ENCODE measurements at places on chromosomes 3 and 15.

GRCh38 chr15:99704444-99704838, 28.8 kb downstream of the LYSMD4 start:
- no peak for DNase-seq

- DNase-seq = no peak
Measured at GRCh38 chr15:99053380-99054024, 45.9 kb upstream of the PGPEP1L start.

DNA sequence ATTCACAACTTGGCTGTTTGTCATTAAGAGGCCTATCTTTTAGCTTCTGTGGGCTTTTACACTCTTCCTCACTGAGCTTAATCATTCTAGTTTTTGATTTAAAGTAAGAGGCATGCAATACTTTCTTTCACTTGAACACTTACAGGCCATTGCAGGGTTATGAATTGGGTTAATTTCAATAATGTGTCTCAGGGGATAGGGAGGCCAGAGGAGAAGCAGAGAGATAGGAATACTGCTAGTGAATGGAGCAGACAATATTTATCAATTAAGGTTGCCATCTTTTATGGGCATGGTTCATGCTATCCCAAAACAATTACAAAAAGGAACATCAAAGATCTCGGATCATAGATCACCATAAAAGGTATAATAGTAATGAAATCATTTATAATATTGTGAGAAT, 189.8 kb downstream of the EPHA3 start:
- no peak for DNase-seq

DNA sequence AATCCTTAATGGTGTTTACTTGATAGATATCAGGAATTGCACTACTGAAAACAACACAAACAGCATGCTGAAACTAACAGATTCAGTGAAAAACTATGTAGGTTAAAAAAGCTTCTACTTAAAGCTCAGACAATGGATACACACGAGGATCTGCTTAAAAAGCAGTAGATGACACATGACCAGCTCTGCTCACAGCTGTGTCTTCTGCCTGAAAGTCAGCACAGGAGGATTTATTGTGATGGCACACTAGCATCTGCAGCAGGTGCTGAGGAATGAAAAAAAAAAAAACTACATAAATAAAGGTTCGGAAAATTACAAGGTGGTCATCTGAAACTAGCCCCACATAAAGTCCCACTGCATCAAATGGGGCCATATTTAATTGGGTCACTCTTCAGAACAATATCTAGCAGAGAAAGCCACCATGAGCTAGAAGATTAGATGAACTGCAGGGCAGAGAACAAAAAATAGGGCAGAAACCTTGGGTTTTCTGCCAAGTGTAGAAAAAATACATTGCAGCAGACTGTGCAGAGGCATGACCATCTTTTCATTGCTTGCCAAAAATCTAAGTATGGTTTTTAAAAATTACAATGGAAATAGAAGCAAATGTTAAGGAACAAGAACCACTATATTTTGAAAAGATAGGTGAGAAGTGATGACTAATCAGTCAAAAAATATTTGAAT, 13.2 kb upstream of the GOLM2 start:
- DNase-seq = no peak

DNA sequence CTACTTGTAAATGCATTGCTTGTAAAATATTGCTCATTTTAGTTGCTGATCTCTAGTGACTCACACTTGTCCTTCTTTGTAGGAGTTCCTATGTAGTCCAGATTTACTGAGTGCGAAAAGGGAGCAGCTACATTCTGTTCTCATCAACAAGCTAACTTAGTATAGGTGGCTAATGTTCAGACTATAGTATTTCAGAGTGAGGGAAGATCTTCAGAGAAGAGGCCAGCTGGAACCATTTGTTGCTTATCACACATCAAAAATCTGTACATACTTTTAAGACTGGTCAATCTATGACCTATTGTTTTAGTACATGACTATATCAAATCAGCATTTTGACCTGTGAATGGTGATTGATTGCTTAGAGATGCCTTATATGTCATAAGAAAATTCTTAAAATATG, 71.3 kb upstream of the THSD4 start:
- DNase-seq = no peak

DNA sequence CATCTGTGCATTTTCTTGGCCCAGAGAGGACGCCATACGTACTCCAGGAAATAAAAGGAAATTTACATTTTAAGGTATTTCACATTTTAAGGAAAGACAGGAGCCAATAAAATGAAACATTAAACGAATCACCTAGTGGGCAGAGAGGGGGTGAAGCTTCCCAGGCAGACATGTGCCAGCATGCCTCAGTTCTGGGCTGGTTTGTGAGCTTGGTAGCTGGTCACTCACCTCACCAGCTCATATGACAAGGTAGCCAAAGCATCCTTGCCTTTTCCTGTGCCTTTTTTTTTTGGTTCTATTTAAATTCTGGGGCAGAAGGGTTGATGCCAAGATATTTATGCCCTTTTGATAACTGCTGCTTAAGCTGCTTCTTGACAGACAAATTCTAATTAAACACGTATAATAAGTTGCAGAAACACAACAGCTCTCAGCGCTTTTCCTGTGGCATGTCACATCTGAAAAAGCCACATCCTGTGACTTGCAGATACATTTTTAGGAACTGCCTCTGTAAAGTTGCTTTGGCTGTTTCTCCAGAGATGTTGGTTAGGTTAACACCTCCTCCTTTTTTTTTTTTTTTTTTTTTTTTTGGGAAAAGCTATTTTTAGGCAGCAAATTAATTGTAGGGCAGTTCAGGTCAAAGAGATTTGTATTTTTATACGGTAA, 218.6 kb downstream of the PDCD6IP start:
- DNase-seq = no peak

DNA sequence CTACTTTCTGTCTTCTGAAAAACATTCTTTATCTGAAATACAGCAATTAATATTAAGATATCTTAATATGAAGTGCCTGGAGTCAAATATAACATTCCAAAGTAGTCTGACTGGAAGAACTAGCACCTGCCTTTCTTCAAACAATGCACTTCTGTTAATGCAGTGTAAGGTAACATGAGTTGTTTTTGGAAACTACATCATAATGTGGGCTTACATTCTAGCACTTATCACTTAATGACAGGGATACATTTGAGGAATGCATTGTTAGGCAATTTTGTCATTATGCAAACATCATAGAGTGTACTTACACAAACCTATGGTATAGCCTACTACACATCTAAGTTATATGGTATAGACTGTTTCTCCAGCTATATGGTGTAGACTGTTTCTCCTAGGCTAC, 49.2 kb downstream of the SLC15A2 start:
- DNase-seq = no peak

DNA sequence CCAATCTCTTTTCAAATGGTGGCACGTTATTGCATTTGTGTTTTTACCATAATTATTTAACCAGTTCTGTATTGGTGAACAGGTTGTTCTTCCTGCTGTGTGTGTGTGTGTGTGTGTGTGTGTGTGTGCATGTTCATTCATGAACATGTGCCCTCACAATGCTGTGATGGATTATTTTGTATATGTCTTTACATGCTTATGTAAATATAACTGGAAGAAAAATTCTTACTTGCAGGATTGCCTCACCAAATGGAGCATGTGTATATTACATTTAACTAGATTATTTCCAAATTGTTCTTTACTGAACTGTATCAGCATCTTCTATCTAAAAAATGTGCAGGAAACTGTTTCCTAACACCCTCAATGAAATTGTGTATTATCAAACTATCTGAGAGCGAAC, 175.2 kb upstream of the ZPLD1 start:
- no peak for DNase-seq

- no peak for DNase-seq
Measured at GRCh38 chr3:113607219-113607596, 74.9 kb downstream of the SIDT1 start.

- DNase-seq = no peak
Measured at GRCh38 chr15:56410721-56411120, 45.5 kb downstream of the TEX9 start.

DNA sequence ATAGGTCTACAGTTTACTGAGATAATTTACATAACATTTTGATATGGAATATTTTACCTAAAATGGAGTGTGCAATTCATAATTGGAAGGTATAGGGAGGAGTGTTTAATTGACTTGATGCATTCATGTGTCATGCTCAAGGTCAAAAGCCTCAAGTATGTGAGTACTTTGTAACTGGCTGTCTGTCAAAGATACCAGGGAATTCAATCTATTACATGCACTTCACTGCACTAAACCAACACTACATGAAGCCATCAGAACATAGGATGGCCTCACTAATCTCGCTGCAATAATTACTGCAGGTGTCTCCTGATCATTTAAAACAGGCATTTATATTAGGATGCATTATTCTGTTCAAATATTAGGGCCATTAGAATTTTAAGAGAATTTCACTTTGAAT, 367.2 kb downstream of the CNTN4 start:
- no peak for DNase-seq

GRCh38 chr3:70072180-70072579, 72.6 kb downstream of the SAMMSON start:
- no peak for DNase-seq

DNA sequence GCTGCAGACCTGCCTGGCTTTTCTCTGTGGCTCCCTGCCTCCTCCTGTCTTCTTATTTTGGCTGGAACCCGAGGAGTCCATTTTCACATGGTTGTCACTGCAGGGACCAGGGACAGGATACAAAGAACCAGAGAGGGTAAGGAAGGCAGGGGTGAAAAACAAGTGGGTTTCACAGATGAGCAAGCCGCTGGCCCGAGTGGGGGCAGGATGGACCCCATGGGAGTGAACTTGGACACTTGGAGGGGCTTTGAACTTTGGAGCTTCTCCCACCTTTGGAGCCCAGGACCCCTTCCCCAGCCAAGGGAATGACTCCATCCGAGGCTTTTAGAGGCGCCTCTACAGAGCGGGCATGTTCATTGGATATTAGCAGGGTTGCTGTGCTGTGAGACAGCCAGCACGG, 26.9 kb upstream of the ADCY5 start:
- no peak for DNase-seq

DNA sequence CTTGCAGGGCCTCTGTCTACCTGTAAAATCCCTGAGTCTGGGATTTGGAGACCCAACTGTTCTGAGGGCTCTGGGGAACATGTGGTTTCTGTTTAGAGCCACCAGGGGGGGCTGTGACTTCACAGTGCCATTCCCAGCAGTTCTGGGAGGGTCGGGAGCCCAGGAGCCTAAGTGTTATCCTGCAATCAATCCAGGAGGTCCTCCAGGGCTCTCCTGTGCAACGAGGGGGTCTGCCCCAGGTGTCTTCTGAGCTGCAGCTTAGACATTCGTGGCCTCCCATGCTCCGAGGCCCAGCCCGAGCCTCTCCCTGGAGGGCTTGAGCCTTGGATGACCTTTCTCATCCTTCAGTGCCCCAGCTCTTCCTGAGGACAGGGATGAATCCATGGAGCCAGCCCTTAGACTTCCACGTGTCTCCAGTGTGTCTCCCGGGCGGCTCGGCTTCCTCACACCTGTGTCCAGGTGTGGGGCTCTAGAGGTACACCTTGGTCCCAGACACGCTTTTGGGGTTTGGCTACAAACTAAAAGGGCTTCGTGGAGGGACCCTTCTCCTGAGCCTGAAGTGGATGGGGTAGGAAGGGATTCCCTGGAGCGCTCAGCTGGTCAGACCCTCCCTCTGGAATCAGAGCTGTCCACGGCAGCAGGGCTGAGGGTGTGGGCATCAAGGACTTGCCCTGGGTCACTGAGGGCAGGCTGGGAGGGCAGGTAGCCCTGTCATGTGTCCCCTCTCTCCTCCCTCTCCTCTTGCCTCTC, 20.3 kb upstream of the ABTB1 start:
- DNase-seq = peak; percentile 58

DNA sequence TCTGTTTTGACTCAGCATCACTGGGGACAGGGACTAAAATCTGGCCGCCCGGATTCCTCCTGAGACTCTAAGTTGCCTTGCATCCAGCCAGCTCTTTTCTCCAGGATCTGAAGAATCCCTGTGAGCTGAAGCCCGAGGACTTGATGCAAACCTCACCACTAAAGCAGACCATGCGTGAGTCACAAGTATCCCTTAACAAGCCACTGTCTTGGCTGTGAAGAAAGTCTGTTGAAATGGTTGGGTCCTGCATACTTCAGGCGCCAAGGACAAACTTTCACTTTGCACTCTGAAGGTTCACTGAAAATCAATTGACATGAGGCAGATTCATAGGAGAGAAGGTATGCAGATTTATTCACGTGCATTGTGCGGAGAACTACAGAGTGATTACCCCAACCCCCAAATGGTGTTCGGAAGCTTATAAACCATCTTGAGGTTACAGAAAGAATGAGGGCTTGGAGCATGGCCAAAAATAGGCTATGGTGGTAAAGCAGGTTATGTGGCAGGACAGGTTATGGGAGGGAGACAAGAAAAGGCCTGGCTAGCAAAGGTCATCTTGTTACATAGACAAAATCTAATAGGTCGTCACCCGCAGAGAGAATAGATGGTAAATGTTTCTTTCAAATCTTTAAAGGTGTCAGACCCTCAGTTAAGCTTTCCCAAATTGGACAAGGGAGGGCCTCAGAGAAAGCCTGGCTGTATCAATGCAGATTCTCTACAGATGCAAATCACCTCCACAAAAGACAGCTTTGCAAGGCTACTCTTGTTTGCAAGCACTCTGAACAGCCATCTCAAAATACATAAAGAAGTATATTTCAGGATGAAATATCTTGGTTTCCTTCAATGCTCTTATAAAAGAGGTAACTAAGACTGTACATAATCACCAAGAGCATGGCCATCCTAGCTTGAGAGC, 126.3 kb upstream of the PLAAT1 start:
- no peak for DNase-seq

- DNase-seq = no peak
Measured at GRCh38 chr3:20657560-20657959, 471.6 kb upstream of the SGO1 start.

DNA sequence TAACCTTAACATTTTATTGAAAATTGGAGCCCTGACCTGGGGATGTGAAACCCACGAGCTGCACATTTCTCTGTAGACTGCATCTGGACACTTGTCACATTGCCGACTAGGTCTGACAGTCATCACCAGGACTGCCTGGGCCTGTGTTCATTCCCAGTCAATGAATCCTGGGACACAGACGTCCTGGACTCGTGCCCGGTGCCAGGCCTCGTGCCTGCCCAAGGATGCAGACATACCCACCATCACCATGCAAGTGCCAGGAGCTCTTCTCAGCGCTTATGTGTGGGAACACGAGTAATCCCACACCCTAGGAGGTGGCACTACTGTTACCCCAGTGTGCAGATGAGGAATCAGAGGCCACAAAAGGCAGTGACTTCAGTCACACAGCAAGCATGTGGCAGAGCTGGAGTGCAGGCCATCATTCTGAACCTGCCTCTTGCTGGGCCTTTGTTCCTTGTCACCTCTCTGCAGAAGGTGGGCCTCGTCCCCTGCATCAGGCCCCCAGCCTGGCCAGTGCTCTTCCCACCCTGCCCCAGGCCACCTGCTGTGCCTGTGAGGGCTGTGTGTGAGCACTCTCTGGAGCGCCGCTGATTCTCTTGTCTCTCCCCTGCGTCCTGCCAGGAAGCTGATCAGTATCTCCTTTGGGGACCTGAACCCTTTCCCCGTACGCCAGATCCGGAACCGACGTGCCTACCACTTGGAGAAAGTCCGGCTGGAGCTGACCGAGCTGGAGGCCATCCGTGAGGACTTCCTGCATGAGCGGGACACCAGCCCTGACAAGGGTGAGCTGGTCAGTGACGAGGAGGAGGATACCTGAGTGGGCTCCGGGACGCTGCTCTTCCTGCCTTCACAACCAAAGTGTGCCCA, 58.5 kb downstream of the ADAMTS7 start:
- DNase-seq = no peak

All from psoas muscle (tissue), 8 donors.